NCI-H1092 treated with DMSO at 0.1 percent for 48 hours (cell line): ENCODE measurements at places on chromosomes 1 and 21.
A peak's percentile ranks its signal among the peaks of the same experiment; 100 is the strongest.

DNA sequence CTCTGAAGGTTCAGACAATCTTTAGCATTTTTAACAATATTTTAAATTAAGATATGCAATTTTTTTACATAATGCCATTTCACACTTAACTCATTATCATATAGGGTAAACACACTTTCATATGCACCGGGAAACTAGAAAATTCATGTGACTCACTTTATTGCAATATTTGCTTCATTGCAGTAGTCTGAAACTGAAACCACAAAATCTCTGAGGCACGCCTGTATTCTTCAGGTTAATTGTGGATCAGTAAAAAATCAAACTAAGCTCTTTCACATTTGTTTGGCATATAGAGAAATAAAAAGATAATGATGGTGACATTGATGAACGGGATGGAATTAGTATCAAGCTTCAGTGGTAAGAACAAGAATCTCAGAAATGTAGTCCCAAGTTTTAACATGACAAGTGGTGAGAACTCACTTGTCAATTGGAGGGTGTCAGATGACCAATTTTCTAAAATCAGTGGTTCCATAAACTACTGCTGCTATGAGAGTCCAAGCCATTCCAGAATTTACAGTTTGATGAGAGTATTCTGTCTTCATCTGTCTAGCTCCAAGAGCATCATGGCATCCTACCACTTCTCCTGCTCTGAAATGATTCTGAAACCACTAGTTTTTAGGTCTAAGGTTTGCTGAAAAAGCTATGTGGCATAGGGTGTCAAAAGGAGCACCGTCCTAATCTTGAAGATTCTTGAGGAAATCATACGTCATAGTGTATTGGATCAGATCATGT is 281.0 kb downstream of the PTPRC start:
- no peak for DNase-seq

- no peak for DNase-seq
Observed at GRCh38 chr1:225156254-225156653, 226.8 kb downstream of the DNAH14 start.

DNA sequence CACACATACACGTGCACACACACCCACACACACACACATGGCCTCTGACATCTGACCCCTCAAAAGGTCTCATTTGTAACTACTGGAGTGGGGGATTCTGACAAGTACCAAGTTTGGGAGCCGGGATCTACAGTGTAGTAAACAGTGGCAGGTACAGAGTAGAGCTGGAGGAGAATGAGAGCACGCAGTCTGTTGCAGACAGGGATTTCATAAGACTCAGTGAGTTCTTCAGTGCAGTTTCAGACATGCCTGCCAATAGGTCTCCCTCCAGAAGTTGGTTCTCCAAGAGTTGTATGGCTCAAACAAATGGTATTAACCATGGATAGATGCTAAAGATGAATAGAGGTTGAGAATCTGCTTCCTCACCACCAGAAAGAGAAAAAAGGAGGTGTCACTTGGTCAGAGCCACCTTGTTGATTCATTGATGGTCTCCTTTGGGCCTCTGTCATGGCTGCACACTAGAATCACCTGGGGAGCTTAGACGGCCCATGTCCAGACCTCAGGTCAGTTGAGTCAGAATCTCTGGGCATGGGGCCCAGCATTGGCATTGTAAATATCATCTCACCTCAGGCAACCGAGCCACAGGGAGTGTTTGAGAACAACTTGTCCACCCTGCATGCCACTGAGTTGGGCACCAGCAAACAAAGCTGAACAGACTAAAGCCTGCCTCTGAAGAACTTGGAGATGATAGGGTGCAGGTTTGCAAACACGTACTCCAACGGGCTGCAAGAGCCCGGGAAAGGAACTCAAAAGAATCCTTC is 122.1 kb downstream of the EDEM3 start:
- DNase-seq: no peak

DNA sequence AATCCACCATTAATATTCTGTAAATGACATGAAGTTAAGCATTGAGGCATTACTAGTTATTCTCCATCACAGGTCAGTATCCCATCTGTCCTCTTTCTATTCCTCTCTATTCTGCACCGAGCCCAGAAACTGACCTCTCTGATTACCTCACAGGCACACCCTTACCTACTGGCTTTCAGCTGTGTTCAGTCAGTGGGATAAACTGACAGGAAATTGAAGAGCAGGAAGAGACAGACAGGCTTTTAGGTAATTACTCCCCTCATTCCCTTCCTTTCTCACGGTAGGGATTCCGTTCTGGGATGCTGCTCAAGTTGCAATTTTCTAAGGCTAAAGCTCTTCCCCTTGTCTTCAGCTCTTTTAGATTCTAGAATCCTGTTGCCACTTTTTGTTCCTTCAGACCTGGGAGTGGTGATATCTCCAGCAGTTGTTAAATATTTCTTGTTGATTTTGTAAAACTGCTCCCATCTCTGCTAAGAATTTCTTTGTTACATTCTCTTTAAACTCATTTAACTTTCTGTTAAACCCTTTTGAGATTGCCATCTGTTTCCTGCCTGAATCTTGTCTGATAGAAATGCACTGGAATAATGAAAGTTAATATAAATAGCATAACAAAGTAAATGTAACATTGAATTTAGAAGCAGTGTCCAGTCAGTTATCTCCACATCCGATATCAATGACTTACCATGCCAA is 1063.4 kb downstream of the PLA2G4A start:
- no peak for DNase-seq

DNA sequence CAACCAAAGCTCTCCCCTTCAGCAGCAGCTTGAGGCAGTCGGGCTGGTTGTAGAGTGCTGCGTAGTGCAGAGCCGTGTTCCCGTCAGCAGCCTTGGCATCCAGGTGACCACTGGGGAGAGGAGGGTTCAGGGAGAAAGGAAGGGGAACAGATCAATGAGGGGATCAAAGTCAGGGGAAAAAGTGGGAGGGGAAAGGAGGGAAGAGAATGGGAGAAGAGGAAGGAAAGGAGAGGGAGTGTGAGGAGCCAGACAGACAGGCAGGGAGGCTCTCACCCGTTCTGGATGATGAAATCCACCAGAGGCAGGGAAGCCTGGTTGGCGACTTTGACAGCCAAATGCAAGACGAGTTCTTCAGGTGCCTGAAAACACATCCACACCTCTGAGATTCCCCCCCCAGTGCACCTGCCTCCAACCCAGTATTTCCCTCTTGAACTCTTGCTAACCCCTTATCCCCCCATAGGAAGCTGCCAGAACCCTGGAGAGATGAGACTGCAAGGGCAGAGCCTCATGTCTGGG is 9.8 kb upstream of the TCEA3 start:
- DNase-seq: no peak

GRCh38 chr1:230188826-230189225 is 121.8 kb downstream of the GALNT2 start:
- DNase-seq: peak; percentile 79

GRCh38 chr1:101071470-101071891 is 45.9 kb upstream of the DPH5 start:
- no peak for DNase-seq

GRCh38 chr1:41482001-41482765 is 2.3 kb downstream of the EDN2 start:
- DNase-seq: peak; percentile 44

DNA sequence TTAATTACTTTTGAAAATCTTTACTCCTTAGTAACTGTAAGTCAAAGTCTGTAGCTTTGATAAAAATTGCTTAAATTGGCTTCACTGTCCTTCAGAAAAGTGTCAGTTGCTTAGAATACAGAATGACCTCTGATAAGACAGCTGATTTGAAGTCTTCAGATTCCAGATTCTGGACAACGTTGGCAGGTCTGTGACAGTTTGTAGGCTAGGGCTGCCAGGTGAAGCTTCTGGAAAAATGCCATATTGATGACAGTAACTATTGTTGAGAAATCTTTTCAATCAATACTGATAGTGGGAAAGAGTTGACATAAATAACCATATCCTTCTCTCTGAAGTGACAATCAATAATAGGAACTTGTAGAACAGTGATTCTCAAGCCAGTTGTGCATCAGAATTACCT is 41.3 kb downstream of the RPAP2 start:
- DNase-seq: no peak

DNA sequence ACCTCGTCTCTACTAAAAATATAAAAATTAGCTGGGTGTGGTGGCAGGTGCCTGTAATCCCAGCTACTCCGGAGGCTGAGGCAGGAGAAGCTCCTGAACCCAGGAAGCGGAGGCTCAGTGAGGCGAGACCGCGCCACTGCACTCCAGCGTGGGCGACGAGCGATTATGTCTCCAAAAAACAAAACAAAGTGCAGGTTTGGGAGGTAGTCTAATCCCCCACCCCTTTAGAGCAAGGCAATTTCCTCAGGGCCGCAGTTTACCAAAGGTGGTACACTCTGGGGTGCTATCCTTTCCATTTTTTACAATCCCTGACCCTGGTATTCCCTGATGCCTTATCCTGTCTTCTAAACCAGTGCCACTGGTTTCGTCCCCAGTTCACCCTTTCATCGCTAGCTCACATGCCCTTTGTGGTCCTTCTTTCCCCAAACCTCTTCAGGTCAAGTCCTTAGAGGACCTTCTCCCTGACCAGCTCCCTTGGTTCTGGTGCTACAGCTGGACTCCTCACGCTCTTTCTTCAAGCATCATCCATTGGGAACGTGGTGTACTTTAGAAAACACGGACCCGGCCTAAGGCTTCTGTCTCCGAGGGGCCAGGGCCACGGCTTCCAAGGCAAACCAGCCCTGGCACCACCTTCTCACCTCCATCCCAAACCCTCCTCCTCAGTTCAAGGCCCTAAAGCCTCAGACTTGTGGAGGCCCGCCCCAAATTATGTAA is 873 bp downstream of the IFT25 start:
- no peak for DNase-seq

- DNase-seq: no peak
Observed at GRCh38 chr1:22225858-22226589, 83.1 kb upstream of the WNT4 start.

GRCh38 chr1:230684146-230684545 is 29.8 kb downstream of the AGT start:
- no peak for DNase-seq

GRCh38 chr1:113874012-113874879 is 2.7 kb upstream of the PTPN22 start:
- no peak for DNase-seq

- no peak for DNase-seq
Observed at GRCh38 chr1:184882957-184883815, 91.1 kb downstream of the NIBAN1 start.

- no peak for DNase-seq
Observed at GRCh38 chr1:29179641-29180184, 2.0 kb downstream of the SRSF4 start.

- no peak for DNase-seq
Observed at GRCh38 chr1:36320767-36321118, 2.7 kb downstream of the EVA1B start.

DNA sequence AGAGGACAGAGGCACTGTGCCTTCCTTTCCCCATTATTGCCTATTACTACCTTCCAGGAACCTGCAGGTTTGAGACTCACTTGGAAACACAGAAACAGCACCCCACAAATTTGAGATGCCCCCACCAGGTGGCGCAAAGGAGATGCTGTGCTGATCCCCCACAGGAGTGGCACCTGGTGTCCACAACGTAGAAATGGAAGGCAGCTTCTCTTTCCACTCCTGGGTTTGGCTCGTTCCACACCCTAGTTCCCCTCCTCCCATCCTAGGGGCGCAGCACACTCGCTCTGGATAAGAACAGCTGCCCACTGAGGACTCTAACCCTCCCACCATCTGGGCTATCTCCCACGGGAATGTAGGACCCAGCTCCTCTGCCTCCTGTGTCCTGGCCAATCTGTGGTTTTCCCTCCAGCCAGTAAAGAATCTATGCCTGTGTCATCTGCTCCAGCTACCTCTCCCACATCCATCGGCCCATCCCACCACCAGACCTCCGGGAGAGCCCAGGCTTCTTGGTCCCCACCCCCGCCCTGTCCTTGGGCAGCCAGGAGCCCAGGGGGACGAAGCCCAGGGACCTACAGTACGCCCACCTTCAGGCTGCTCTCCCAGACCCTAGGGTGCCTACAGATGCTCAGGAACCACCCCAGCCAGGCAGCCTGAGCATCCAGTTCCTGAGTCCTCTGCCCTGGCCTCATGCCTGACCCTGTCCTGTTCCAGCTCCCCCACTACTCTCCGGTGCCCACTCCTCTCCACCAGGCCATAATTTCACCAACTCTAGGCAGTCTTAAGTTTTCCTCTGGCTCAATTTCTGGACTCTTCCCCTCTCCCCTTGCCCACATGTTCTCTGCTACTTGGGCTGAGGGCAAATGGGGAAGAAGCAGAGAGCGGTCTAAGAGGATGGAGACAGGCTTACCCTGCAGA is 549 bp downstream of the THBS3 start:
- DNase-seq: peak; percentile 84

- no peak for DNase-seq
Observed at GRCh38 chr1:150473659-150474058, 13.6 kb upstream of the TARS2 start.

DNA sequence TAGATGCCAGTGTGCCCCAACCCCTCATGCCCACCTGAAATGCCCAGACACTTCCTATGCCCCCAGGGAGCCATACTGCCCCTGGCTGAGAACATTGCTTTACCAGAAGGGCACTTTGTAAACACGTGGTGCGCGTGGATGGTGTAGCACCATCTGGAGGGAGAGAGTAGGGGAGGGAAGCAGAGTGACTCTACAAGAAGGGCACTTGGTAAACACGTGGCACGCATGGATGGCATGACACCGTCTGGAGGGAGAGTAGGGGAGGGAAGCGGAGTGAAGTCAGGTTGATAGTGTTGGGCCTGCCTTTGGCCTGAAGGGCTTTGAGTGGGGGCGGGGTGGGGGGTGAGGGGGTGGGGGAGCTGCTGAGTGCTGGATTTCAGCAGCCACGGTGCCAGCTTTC is 324.0 kb upstream of the VAMP3 start:
- peak; percentile 32 for DNase-seq

DNA sequence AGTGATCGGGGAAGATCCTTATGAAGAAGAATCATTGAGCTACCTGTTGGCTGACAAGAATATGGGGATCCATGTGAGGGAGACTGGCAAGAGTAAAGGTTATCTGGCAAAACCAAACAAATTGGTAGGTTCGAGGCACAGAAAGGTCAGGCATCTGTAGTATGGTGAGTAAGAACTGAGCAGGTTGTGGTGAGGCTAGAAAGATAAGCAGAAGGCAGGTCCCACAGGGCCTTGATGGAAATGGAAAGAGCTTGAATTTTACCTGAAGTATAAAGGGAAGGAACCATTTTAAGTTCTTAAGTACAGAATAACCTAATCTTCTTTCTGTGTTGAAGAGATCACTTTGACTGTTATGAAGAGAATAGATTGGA is 11.1 kb downstream of the PTPRC start:
- DNase-seq: no peak

DNA sequence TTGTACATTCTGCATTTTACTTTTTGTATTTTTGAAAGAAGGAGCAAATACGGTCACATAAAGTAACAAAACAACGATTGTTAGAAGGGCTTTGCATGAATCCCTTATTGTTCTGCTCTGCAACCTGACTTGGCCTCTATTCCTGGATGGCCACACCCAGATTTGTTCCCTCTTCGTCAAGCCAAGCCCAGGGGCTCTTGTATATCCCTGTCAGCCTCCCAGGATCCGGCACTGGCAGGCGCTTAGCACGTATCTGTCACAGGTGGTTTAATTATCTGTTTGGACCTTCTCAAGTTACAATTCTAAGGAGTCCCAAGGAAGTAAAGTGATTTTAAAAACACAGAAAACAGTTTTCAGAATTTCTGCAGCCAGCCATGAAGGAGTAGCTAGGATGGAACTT is 28.0 kb downstream of the CRYAA start:
- no peak for DNase-seq

- peak; percentile 90 for DNase-seq
Observed at GRCh38 chr1:221708987-221709386, 32.9 kb downstream of the DUSP10 start.
